ENCODE measurements at places on chromosomes 3 and 15. TPM values are rescaled to one million over a fixed set of nuclear protein-coding genes. Genes with fewer than 3 reads are reported as not detected.

DNA sequence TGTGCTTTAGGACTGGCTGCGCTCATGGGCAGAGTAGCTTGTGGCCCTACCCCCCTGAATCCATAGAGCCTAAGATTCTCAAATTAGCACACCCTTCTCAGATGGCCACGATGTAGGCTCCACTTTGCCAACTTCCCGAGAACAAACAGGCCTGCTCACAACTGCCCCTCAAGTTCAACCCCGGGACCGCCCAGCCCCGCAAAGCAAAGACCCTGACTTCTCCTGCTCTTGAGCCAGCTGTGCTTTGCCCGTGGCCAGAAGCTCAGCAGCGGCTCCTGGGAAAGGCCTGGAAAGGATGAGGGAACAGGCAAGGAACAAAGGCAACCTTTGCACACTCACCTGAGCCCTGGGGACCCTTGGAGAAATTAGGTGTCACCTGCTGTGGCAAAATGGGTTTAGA lies 32.0 kb downstream of the CYP11A1 start:
- H3K4me1 ChIP-seq: no peaks in the 10 kb centered on the region
- H3K27ac ChIP-seq: no peak overlapping the region
- DNase-seq: no peak
- no peaks in the 10 kb centered on the region for H3K27me3 ChIP-seq
- no peaks in the 10 kb centered on the region for H3K36me3 ChIP-seq
- no peak overlapping the region for H3K4me3 ChIP-seq

GRCh38 chr3:12308517-12308916 lies 19.6 kb downstream of the PPARG start:
- no peaks in the 10 kb centered on the region for H3K4me1 ChIP-seq
- no peak for DNase-seq
- H3K27me3 ChIP-seq: no peaks in the 10 kb centered on the region
- H3K4me3 ChIP-seq: no peak overlapping the region
- no peak overlapping the region for H3K27ac ChIP-seq
- H3K36me3 ChIP-seq: no peaks in the 10 kb centered on the region

- peaks cover 3% of the 10 kb centered on the region for H3K4me1 ChIP-seq
- no peak for DNase-seq
- H3K36me3 ChIP-seq: no peaks in the 10 kb centered on the region
- no peaks in the 10 kb centered on the region for H3K27me3 ChIP-seq
Observed at GRCh38 chr3:29695643-29696198, 414.9 kb downstream of the RBMS3 start.

GRCh38 chr3:166243511-166243910 lies 406.3 kb upstream of the BCHE start:
- no peak overlapping the region for H3K27ac ChIP-seq
- H3K36me3 ChIP-seq: no peaks in the 10 kb centered on the region
- DNase-seq: no peak
- no peak overlapping the region for H3K4me3 ChIP-seq
- H3K4me1 ChIP-seq: no peaks in the 10 kb centered on the region
- H3K27me3 ChIP-seq: no peaks in the 10 kb centered on the region

DNA sequence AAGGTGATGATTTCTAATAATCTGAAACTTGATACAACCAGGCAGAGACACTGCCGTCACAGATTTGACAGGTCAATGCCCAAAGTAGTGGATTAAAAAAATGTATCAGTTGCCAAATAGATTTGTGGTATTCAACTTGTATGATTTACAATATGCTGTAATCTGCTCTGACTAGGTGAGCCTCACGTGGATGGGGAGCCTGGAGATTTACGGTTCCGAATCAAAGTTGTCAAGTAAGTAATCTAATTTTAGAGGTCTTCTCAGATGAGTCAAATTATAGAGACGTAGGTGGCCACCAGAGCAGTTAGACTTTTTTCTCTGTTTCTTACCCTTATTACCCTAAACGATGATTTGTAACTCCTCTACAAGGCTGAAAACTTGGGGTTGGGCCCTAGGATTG lies 12.0 kb downstream of the DNAJB11 start:
- DNase-seq: no peak
- no peaks in the 10 kb centered on the region for H3K4me1 ChIP-seq
- H3K4me3 ChIP-seq: no peak overlapping the region
- H3K27me3 ChIP-seq: no peaks in the 10 kb centered on the region
- no peak overlapping the region for H3K27ac ChIP-seq

TMC3 gene
- not detected for total RNA-seq

Data from spleen (tissue), 13 donors.